ENCODE measurements at places on chromosomes 7 and 10. TPM values are rescaled to one million over a fixed set of nuclear protein-coding genes. Genes with fewer than 3 reads are reported as not detected.

ASB15 gene
- total RNA-seq = not detected

ZNF425 gene
- total RNA-seq = 0.39 TPM

MBL2 gene
- not detected for total RNA-seq

TMEM213 gene
- total RNA-seq = not detected

MUC12 gene
- total RNA-seq = not detected

RELN gene
- not detected for total RNA-seq

SSC4D gene
- 0.47 TPM for total RNA-seq

SP8 gene
- not detected for total RNA-seq

ZNF727 gene
- total RNA-seq = not detected

THSD7A gene
- 0.75 TPM for total RNA-seq

AKR1C2 gene
- not detected for total RNA-seq

DNA2 gene
- total RNA-seq = 25.8 TPM

POM121L12 gene
- total RNA-seq = not detected

PAPOLB gene
- not detected for total RNA-seq

SUN3 gene
- total RNA-seq = not detected

TRIM50 gene
- not detected for total RNA-seq

SEMA3A gene
- total RNA-seq = 4.0 TPM

All from natural killer cell treated with Interleukin-12 subunit alpha and Interleukin-12 subunit beta and Interleukin-15 and Interleukin-18, amount 100 ng/mL, for 72 hours (primary cell).